ENCODE measurements at places on chromosomes 16 and 17.
A peak's percentile ranks its signal among the peaks of the same experiment; 100 is the strongest.

DNA sequence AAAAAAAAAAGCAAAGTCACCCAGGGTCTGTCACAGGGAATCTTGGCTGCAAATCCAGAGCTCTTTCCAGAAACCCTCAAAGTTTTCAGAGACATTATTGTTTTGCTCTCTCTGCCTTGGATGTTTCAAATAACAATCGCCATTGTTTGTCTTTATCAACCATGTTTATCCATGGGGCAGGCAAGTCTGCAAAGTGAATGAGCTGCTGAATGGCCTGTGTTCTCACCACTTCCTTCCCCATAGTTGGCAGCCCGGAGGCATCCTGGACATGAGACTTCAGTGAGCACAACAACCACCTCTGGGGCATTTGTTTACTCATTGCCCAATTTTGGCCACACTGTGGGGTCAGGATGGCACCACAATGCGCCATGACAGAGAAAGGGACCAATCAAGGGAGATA, 53.1 kb upstream of the USP7 start:
- no peak for DNase-seq
- H3K4me1 ChIP-seq = no peaks in the 10 kb centered on the region
- no peaks in the 10 kb centered on the region for H3K27me3 ChIP-seq
- H3K27ac ChIP-seq = no peak overlapping the region

- no peak for DNase-seq
- peaks cover 59% of the 10 kb centered on the region for H3K4me1 ChIP-seq
- peak overlapping the region; percentile 72 for H3K4me3 ChIP-seq
- no peaks in the 10 kb centered on the region for H3K27me3 ChIP-seq
These were observed 939 bp upstream of the CCL2 start for GRCh38 chr17:34254146-34254545.

- no peak for DNase-seq
- H3K4me3 ChIP-seq = peak overlapping the region; percentile 52
- peak overlapping the region; percentile 67 for H3K27ac ChIP-seq
- H3K36me3 ChIP-seq = peaks cover 47% of the 10 kb centered on the region
These were observed 8.4 kb downstream of the TMEM98 start for GRCh38 chr17:32936186-32936893.

- peaks cover 75% of the 10 kb centered on the region for H3K4me1 ChIP-seq
- peak overlapping the region; percentile 82 for H3K27ac ChIP-seq
- peak overlapping the region; percentile 23 for H3K4me3 ChIP-seq
- DNase-seq = no peak
- no peaks in the 10 kb centered on the region for H3K27me3 ChIP-seq
These were observed 55.5 kb downstream of the GRIN2A start for GRCh38 chr16:10126686-10127085.
